ENCODE measurements at places on chromosomes 12 and 14.

DNA sequence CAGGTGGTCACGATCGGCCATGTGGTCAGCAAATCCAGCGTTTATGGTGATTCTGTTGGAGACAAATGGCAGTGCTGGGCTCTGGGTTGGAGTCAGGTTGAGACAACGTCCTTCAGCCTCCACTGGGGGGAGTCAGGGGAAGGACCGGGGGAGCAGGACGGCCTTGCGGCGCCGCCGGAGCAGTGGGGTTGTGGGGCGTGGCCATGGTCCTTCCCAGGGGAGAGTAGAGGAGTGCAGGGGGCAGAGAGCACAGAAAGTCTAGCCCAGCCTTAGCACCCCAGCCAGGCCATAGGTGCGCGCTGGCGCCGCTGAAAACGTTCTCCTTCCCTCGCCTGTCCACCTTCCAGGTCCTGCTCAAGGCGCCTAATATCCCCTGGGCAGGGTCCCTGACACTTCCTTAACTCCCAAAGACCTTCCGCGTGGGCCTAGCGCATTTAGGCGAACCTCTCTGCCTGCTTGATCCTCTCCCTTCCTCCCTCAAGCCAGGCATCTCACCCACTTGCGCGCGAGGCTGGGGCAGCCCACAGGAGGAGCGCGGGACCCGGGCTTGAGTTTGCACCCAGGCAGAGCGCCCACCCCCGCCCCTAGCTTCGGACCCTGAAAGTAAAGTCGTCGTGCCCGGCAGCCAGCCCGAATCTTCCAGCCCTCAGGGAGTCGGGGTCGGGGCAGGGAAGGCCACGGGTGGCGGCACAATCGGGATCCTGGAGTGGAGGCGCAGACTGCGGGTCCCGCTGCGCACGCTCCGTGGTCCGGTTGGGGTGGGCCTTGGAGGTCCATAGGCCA, 3.1 kb upstream of the KIF26A start:
- DNase-seq: peak; percentile 3

DNA sequence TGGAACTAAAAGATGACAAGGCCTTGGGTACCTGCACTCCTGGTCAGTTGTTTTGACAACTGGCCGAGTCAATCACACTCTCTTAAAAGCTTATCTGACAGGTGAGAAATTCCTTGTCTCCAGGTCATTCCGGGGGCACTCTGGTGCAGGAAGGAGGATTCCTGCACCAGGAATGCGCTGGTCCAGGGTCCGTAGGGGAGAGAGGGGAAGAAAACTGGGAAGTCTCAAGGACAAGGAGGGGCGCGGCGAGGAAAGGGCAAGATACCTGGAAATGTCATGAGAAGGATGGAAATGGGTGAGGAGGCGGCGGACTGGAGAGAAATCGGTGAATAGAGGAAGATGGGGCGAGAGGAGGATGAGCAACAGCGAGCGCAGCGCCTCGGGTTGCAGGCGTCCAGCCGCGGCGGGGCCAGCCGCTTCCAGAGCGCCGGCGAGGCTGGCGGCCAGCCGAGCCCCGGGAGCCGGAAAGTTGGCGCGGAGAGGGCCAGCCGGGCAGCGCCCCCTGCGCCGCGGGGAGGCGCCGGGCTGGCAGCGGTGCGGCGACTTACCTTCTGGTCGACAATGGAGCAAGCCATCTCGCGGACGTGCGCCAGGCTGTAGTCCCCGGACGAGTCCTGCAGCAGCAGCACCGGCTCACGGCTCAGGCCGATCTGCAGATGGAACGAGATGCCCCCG, 809 bp downstream of the PRKD1 start:
- DNase-seq: peak; percentile 32

DNA sequence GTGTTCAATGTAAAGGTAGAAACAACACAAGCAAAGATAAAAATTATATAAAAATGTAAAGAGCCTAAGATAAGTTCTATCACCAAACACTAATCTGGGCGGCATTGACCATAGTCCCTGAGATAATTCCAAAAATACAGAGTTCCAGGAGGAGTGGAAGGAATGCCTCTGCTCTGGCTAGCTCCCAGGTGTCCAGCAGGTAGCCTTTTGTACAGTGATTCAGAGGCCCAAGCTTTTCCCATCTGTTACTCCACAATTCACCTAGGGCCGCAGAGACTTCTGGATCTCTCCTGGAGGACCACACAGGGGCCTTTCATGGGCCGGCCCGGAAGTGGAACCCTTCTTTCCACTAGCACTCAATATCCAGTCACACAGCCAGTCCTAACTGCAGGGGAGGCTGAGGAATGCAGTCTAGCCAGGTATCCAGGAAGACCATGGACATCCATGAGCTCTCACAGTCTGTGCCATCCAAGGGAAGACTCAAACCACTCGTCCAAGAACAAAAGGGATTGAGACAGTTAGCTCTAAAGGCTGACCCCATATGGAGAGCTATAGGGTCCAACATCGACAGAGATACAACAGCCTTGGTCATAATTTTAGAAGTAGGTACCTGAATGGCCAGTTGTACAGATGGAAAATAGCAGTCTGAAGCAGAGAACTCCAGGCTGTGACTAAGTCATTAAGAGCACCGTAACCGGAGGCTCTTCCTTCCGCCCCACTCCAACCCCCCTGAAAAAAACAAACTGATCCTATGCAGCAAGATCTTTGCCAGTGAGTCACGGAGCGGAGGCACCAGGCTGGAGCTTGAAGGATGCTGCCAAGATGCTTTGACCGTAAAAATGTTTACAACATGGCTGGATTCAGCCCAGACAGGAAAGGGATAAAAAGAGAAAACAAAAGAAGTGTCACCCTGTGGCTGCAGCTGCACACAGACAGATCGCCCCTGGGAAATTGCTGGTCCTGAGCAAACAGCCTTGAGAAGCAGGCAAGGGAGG, 204.8 kb downstream of the NUAK1 start:
- DNase-seq: peak; percentile 60

DNA sequence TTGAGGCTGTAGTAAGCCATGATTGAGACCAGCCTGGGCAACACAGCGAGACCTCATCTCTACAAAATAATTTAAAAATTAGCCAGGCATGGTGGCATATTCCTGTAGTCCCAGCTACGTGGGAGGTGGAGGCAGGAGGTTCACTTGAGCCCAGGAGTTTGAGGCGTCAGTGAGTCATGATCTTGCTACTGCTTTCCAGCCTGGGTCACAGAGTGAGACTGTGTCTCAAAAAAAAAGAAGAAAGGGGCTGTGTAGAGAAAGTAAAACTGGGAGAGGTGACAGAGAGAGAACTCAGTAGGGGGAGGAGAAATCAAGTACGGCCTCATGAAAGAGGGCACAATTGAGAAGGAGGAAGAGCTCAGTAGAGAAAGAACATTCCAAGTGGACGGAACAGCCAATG, 12.4 kb downstream of the TECPR2 start:
- no peak for DNase-seq

DNA sequence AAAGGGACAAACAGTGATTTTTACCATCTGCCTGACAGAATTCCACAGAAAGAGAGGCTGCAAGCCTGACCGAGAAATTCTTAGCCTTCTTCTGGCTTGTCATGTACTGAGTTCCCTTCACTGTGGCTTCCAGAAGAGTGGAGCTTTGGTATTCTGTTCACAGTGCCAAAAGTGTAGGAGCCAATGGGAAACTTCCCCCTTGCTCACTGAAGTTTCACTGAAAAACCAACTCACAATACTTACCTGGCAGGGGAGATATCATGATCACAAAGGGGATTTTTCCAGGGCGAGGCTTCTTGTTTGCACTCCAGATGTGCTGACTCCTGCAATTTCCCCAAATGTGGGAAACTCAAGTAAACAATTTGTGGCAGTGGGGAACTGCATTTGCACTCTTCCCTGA, 31.7 kb upstream of the MMP19 start:
- no peak for DNase-seq

- no peak for DNase-seq
Observed at GRCh38 chr14:73785336-73785833, 66.2 kb upstream of the PTGR2 start.

- no peak for DNase-seq
Observed at GRCh38 chr12:79665212-79665887, 25.4 kb downstream of the PAWR start.

DNA sequence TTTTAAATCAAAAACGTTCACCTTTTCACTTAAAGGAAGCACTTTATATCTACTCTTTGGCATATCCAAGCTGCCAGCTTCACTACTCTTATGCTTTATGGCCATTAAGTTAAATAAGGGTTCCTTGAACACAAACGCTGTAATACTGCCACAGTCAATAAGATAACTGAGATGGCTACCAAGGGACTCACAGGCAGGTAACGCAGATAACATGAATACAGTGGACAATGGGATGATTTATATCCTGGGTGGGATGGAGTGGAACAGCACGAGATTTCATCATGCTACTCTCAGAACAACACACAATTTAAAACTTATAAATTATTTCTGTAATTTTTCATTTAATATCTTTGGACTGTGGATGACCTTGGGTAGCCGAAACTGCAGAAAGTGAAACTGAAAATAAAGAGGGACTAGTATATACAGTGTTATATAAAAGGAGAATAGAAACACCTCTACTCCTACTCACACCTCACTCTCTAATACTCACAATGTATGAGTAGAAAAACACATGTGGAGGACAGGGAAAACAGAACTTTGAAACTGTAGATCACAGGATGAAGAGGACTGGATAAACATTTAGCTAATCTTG, 367.3 kb downstream of the C12orf50 start:
- no peak for DNase-seq

GRCh38 chr14:102182190-102182589, 42.5 kb downstream of the WDR20 start:
- peak; percentile 93 for DNase-seq

GRCh38 chr12:124651516-124652273, 84.3 kb upstream of the NCOR2 start:
- no peak for DNase-seq

DNA sequence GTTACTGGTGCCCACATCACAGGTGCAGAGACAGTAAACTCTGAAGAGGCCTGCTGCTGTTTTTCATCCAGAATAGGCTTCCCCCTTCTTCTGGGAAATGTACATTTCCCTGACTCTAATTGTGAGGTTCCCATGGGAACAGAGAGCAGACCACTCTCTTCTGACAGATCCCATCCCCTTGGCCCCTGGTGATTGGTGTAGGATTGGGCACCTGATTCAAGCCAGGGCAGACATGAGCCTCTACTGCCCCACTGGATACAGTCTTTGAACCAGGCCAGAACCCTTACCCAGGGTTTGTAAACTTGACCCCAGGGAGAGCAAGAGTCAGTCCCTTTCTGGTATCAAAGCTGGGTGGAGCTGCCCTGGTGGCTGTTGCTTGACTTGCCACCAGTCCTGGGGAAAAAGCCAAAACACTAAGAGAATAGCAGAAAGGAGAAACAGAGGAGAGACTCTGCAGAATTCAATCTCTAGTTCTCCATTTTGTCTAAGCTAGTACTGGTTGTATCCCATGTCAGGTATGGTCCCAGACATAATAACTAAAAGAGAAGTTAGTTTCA, 14.8 kb upstream of the NFYB start:
- DNase-seq: no peak

GRCh38 chr12:67964456-67964855, 24.8 kb upstream of the IFNG-AS1 start:
- no peak for DNase-seq

DNA sequence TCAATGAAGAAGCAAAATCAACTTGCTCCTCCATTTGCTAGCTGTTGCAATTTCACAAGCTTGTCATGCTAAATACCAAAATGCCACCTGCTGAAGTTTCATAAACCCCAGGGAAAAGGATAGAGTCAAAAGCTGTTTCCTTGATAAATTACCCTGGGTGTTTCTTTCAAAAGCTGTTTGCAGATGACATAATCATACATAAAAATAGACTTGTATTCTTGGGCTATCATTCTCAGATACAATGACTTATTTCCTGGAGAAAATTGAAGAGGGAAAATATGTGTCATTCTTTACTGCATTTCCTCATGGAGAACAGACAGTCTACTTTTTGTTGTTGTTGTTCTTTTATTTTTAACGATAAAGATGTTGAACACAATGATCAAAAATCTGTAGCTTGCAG, 119.2 kb downstream of the GALC start:
- no peak for DNase-seq

GRCh38 chr14:65222440-65222858, 120.1 kb upstream of the MAX start:
- no peak for DNase-seq

DNA sequence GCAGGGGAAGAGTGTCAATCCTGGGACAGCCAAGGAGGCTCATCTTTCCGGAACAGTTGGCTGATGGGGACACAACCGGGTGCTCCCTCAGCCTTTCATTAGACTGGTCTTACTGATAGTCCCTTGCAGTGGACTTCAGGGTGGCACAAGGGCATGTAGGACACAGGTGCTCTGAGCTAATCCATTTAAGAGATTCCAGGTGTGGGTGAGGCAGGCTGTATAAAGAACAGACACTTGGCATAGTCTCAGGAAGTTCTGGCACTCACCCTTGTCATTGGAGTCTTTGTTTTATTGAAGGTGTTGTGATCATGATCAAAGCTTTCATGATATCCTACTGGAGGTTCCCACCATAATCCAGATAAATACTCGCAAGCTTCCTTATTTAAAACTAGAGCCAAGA, 341.6 kb downstream of the EMP1 start:
- DNase-seq: no peak

GRCh38 chr14:29953501-29953900, 25.9 kb upstream of the PRKD1 start:
- DNase-seq: no peak

DNA sequence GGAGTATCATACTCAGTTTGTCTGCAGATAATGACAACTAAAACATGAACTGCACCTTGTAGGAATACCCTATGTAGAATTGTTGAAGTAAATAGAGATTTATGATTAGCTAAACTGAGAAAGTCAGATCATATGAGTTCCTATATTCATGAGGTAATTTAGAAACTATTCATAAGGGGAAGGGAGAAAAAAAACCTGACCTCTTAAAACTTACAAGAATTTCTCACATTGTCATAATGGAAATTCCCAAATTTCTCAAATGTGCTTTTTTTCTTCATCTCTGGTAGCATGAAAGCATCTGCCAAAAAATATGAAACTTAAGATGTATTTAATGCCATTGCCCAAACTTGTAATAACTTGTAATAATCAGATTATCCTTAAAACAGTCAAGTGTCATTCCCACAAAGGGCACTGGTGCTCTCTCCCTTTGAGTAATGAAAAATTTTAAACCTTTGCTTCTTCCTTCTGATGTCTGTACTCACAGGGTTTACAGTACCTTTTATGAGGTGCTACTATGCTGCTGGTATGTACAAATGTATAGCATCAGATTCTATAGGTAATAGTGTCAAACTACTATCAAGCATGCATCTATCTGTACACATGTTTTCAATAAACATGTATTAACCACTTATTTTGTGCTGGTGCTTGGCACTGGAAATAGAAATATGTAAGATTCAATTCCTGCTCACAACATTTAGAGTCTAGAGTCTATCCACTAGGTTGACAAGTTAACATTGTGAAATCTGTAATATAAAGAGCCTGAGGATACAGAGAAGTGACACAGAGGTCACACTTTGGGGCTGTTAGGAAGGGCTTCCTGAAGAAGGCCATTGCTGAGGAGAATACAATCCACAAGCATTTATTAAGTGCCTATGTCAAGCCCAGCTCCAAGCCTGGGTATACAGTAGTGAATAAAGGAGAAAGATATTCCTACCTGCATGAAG, 17.4 kb upstream of the DRAM1 start:
- DNase-seq: no peak

DNA sequence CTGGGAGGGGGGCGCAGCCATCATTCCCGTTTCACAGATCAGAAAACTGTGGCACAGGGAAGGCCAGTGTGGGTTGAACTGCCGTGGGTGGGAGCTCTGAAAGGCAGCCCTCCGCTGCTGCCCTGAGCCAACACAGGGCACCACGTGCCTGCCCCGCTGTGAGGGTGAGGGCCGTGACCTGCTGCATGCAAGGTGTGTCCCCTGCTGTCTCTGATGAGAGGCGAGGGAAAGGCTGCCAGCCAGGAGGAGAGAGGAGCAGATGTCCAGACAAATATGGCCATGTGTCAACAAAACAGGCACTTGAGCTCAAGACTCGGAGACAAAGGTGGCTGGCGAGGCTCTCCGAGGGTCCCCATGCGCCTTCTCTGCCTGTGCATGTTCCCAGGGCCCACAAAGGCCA, 108.8 kb downstream of the RBM19 start:
- no peak for DNase-seq
